ENCODE measurements at places on chromosomes 3 and 15.

DNA sequence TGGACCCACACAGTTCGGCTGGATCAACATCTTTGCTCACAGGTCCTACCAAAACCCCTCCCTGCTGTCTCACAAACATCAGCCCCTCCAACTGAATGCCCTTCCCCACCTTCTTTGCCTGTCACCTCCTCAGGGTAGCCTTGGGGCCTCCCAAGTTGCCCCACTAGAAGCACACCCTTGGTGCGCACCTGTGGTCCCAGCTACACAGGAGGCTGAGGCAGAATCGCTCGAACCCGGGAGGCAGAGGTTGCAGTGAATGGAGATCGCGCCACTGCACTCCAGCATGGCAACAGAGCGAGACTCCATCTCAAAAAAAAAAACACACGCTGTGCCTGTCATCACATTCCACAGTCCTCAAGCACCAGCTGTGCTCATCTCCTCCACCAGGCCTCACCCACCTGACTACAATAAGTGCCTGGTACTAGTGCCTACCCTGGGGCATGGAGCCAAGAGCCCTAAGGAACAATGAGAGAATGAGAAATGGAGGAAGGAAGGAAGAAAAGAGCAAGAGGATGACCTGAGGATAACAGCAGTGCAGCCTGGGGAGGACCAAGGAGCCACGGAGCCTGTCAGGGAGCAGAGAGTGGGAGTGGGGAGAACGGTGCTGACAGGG, 26.0 kb downstream of the RPN1 start:
- no peak for DNase-seq

- no peak for DNase-seq
These were observed 350.8 kb upstream of the ZNF385D start for GRCh38 chr3:22101811-22102210.

DNA sequence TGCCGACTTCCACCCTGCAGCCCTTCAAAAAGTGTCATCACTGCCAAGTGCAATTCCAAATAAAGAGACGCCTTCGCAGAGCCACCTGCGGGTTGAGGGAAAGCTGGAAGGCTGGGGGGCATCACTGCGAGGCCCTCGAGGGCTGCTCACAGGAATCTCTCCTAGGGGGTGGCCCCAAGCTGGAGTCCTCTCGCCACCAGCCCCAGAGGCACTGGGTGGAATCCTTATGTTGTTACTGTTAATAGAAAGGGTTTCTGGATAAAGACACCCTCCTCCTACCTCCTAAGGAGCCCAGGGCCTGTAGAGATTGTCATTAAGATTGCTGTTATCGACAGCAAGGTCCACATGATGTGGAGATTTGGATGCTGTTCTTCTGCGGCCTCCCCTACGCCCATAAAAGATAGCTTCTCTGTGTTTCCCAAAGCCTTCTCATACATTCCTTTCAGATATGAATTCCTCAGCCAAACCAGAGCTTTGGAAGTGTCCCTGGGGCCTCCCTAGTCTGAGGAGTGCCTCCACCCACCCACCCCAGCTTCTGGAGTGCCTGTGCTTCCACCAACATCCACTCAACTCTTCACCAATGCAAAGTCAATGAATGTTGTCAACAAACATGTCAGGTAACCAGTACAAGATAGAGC, 512.7 kb downstream of the SHQ1 start:
- no peak for DNase-seq

GRCh38 chr3:143200001-143200924, 80.7 kb downstream of the CHST2 start:
- DNase-seq: no peak

Data from Daoy (cell line).